ENCODE measurements at places on chromosomes 16 and 17. TPM values are rescaled to one million over a fixed set of nuclear protein-coding genes. Genes with fewer than 3 reads are reported as not detected.

GRCh38 chr17:82920150-82920549, 80.3 kb upstream of the ZNF750 start:
- DNase-seq = no peak

GRCh38 chr16:79127766-79128165, 472.8 kb downstream of the MAF start:
- no peak for DNase-seq

GRCh38 chr16:26214581-26215174, 522.9 kb downstream of the HS3ST4 start:
- no peak for DNase-seq

GRCh38 chr16:51607201-51607651, 456.2 kb upstream of the SALL1 start:
- DNase-seq = no peak

DNA sequence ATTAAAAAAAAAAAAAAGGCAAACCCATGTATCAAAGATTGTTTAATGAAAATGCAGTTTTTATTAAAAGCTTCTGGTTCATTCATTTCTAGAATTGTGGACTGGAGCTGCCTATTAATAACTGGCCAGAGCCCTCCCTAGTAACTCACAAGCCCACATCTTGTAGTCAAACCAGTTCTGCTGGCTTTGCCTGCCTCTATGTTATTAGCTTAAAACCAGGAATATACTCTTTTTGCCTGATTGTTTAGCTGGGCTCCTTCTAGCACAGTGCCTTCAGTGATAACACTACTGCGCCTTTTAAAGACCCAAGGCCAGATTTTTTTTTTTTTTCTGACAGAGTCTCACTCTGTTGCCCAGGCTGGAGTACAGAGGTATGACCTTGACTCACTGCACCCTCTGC, 26.0 kb downstream of the TAC4 start:
- DNase-seq = no peak

- no peak for DNase-seq
Observed at GRCh38 chr17:49414271-49414621, 436 bp downstream of the PHB1 start.

DNA sequence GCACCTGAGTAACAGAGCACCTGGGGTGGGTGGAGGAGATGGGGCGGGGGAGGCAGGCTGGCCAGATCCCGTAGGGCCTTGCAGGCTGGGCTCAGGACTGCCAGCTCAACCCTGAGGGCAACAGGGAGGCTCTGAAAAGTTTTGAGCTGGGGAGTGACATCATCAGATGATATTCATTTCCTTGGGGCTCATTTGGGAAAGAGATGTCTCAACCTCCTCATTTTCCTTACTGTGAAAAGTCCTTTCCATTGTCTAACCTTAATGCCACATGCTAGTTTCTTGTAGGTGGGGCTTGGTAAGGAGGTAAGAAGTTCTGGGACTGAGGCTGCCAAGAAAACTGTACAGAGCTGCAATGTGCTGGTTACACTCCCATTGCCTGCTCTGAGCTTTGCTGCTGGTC, 3.7 kb downstream of the TNS4 start:
- no peak for DNase-seq

DNA sequence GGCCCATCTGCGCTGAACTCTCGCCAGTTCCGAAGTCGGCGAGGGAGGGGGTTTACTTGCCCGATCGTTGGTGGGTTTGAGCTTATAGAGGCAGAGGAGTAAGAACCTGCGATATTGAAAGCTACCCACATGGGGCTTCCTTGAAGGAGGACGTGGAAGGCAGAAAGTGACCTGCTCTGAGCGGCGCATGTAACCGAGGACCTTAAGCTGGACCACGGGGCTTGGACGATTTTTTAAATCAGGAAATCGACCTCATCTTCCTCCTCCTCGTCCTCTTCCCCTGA, 2.0 kb downstream of the PRAC2 start:
- DNase-seq = no peak

DNA sequence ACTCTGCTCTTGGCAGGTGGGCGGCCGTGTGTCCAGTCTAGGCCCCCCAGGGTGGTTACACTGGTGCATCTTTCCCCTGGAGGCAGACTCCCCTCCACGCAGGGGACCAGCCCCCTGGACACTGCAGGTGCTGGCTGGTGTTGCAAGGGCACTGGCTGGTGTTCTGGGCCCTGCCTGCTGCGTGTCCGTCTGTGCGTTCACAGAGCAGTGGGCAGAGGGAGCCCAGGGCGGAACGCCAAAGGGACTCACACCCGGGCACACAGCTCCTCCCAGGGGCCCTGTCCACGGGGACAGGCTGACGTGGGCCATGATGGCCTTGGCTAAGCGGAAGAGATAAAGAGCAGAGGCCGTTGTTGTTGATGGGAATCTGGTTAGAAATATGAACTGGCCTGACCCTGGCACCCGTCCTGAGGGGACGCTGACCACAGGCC, 27.3 kb downstream of the ACSF3 start:
- DNase-seq = no peak

DNA sequence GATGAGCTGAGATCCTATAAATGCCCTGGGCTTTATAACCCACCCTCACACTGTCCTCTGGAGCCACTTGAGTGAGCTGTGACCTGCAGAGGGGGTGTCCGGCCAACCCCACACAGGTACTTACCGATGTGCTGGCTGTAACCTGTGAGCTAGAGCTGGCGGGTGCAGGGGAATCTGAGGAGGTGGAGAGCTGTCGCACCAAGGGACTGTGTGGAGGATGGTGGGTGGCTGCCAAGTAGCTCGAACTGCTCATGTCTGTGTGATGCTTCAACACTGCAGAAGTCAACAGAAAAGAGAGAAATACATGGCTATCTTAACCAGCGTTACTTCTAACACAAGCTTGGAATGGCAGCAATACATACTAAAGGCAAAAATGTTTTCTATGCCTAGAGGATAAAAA, 39.4 kb downstream of the STH start:
- DNase-seq = no peak

- no peak for DNase-seq
Observed at GRCh38 chr16:65744401-65744800, 622.1 kb upstream of the CDH5 start.

The INCA1 gene
- total RNA-seq = not detected

The HOXB4 gene
- total RNA-seq = 4.3 TPM

The MSLN gene
- not detected for total RNA-seq

The GPR139 gene
- not detected for total RNA-seq

The SHISA6 gene
- total RNA-seq = not detected

The TBC1D3 gene
- total RNA-seq = 0.20 TPM

The KRTAP9-8 gene
- not detected for total RNA-seq

The LLGL2 gene
- total RNA-seq = not detected

Data from HT1080 (cell line).